ENCODE measurements at places on chromosomes 12 and 14.
A peak's percentile ranks its signal among the peaks of the same experiment; 100 is the strongest.

- no peak for DNase-seq
Measured at GRCh38 chr12:7948589-7949260, 12.7 kb upstream of the SLC2A3 start.

DNA sequence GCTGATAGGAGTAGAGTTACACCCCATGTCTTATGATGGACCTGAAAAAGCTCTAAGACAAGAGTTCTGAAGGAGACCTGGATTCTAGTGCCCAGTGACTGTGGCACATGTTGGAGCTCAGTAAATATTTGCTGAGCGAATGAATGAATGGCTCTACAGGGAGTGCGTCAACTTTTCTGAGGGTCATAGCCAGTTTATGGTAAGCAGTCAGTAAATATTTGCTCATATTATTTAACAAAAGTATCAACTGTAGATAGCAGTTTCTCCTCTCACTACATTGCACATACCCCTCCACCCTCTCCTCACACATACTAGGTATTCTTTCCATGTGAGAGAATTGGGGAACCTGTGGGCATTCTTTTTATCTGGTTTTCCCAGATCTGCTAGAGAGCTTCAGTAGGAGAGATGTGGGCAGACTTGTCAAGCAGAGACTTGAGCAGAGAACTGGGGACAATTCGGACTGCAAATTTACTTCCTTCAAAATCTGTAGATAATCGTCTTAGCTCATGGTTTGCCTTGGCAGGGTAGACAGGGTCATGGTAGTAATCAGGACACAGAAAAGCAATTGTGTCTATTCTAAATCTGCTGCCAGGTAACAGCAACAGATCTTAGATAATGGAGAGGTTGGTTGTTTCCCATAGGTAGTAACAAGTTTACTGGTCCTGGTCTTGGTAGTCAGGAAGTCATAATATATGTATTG, 5.7 kb downstream of the SLC4A8 start:
- DNase-seq: no peak

GRCh38 chr14:32370714-32371113, 41.6 kb downstream of the AKAP6 start:
- DNase-seq: peak; percentile 34

GRCh38 chr12:27564612-27565213, 40.7 kb downstream of the PPFIBP1 start:
- no peak for DNase-seq

- peak; percentile 9 for DNase-seq
Measured at GRCh38 chr12:53869500-53869899, 69.1 kb upstream of the HOXC13 start.

- DNase-seq: no peak
Measured at GRCh38 chr12:32102234-32102633, 4.4 kb upstream of the BICD1 start.

- peak; percentile 16 for DNase-seq
Measured at GRCh38 chr12:6824901-6825381, 3.3 kb upstream of the P3H3 start.

GRCh38 chr12:57779736-57780135, 2.9 kb upstream of the TSFM start:
- no peak for DNase-seq

GRCh38 chr12:49471557-49471956, 67.3 kb upstream of the KCNH3 start:
- DNase-seq: no peak

- DNase-seq: no peak
Measured at GRCh38 chr12:119665164-119665929, 2.6 kb upstream of the PRKAB1 start.

DNA sequence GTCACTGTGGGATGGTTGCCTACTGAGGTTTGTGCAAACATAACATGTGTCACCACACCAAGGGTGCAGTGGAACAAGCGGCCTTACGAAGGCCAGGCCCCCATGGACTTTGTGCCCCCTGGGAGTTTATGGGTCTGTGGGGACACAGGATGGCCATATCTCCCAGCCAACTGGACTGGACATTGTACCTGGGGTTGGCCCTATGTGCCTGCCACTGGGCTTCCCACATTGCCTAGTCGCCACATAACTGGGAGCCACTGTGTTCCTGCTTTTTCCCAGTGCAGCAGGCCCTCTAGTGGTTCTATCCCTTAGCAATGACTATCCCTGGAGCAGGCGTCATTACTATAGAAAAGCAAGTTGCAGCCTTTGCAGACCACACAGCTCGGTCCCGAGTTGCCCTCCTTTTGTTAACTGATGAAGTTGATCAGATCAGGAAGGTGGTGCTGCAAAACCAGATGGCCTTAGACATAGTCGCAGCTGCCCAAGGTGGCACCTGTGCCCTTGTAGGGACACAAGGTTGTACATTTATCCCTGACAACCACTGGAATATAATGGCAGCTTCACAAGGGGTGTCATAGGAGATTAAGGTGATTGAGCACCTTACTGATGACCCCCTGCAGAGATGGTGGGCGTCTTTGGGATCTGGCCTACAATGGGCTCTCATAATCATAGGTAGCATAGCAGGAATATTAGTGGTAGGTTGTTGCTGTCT, 15.2 kb upstream of the RNASE12 start:
- DNase-seq: peak; percentile 15

DNA sequence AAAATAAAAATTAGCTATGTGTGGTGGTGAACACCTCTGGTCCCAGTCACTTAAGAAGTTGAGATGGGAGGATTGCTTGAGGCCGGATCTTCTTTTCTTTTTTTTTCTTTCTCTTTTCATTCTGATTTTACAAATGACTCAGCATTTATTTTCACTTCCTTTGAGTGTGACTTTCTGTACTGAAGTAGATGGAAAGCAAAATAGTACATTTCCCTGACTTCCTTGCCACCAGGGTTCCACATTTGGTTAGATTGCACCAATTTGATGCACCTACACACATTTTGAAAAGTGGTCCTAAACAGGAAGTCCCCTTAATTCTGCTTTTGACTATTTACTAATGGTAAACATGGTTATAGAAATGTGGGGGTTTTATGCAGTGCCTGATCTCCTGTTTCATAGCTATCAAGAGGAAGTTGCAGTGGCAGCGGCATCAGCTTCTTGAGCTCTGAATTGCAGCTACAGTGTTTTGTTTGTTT, 13.0 kb upstream of the LEMD3 start:
- DNase-seq: no peak

DNA sequence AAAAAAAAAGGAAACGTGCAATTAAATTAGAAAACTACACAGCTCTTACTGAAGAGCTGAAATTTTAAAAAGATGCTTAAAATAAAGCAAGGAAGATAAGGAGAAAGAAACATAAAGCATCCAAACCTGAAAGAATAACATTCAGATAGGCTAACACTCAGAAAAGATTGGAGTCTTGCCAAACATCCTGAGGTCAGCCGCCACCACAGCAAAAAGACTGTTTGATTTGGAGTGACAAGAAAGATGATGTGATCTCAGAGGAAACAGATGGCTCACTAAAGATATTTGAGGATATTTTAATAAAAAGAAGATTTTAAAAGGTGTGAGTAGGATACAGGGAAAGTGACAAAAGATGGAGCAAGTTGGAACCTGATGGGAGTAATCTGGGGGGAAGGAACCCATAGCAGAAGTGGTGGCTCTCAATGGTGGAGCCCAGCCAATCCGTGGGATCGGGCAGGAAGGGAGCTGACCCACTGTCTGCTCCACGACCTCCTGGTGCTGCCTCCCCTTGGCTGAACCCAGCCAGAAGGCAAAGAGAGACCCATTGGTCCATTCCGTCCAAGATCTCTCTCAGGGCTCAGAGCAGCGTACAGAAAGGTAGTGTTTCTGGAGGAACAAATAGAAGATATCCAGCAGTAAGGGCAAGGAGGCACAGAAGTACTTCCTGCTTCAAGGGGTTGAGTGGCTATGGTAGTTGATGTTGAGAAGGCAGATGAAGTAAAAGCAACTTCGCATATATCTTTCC, 469.6 kb downstream of the RGS6 start:
- peak; percentile 50 for DNase-seq

GRCh38 chr12:109418848-109419480, 58.1 kb downstream of the KCTD10 start:
- DNase-seq: no peak

- peak; percentile 23 for DNase-seq
Measured at GRCh38 chr14:92704036-92704804, 44.2 kb downstream of the LGMN start.

- DNase-seq: no peak
Measured at GRCh38 chr14:37591941-37592481, 3.0 kb downstream of the FOXA1 start.

GRCh38 chr12:110546339-110546738, 36.8 kb downstream of the PPTC7 start:
- DNase-seq: peak; percentile 83

GRCh38 chr12:69354556-69355187, 4.9 kb upstream of the YEATS4 start:
- no peak for DNase-seq

DNA sequence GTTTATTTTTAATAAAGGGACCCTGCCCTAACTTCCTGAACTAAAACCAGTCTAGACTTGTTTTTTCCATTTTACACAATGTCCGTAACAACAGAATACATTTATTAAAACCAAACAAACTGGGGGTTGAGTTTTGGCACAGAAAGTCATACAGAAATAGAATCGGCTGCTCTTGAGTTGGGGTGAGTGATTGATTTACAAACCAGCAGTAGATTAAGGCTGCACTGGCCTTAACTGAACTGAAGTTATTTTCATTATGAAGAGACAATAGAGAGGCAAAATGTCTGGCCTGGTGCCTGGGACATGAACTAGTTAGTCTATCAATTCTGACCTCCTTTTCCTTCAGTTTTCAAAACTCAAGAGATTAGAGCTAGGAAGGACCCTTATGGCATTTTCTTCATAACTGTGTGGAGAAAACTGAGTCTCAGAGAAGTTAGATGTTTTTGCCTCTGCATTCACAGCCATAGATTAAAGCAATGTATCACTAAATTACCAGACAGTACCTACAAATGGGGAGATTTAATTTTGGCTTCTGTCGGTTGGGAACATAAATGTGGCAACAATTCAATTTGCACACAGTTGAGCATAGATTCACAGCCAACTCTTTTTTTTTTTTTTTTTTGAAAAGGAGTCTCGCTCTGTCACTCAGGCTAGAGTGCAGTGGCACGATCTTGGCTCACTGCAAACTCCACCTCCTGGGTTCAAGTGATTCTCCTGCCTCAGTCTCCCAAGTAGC, 19.8 kb upstream of the MGP start:
- no peak for DNase-seq

- no peak for DNase-seq
Measured at GRCh38 chr14:53365486-53366130, 212.5 kb upstream of the DDHD1 start.

GRCh38 chr14:100577321-100577985, 9.8 kb downstream of the BEGAIN start:
- DNase-seq: no peak

GRCh38 chr12:124592050-124592449, 24.6 kb upstream of the NCOR2 start:
- no peak for DNase-seq

- DNase-seq: no peak
Measured at GRCh38 chr12:31845613-31846322, 113.4 kb upstream of the RESF1 start.

DNA sequence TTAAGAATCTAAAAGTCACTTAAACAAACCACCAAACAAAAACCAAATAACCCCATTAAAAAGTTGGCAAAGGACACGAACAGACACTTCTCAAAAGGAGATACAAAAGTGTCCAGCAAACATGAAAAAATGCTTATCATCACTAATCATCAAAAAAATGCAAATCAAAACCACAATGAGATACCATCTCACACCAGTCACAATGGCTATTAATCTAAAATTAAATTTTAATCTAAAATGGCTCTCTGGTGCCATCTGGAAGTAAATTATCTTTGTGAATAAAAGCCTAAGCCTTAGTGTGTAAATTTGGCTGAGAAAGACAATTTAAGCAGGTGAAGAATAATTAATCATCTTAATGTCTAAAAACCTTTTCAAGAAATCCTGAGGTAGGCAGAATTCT, 204.5 kb upstream of the PPFIA2 start:
- DNase-seq: no peak

GRCh38 chr12:86837246-86837645, 581.1 kb upstream of the MGAT4C start:
- no peak for DNase-seq

DNA sequence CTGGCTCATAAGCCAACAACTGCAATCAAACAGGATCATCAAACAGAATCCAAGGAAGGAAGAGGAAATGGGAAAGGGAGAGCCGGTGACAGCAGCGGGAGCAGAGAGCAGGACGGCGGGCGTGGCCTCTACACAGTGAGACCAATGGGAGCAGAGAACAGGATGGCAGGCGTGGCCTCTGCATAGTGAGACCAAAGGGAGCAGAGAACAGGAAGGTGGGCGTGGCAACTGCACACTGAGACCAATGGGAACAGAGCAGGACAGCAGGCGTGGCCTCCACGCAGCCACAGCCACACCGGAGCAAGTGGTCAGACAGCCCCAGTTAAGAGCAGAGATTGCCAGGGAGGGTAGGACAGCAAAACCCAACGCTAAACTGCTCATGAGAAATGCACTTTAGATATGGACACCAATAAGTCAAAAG, 16.4 kb downstream of the LRCOL1 start:
- DNase-seq: peak; percentile 98

- DNase-seq: no peak
Measured at GRCh38 chr12:130988261-130988660, 34.6 kb downstream of the ADGRD1 start.

- DNase-seq: no peak
Measured at GRCh38 chr12:62689042-62689839, 222.6 kb downstream of the MON2 start.

GRCh38 chr12:115943310-115943629, 334.2 kb downstream of the MED13L start:
- no peak for DNase-seq

- DNase-seq: peak; percentile 30
Measured at GRCh38 chr14:100827101-100828021, 1.4 kb downstream of the MEG3 start.

DNA sequence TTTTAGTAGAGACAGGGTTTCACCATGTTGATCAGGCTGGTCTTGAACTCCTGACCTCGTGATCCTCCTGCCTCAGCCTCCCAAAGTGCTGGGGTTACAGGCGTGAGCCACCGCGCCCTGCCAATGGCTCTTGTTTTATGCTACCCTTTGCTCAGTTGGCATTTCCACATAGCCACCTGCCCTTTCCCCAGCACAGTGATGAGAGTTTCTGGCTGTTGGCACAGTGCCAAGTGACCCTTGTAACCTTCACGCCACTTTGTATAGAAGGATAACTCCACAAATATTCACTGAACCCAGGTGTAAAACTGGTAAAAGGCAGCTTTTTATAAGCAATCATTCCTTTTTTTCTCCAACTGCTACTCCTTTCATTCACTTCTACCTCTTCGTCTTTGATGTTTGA, 18.5 kb upstream of the CCDC175 start:
- DNase-seq: no peak

Measured in myocyte (in vitro differentiated cells).